ENCODE measurements at places on chromosomes 2 and 18.

DNA sequence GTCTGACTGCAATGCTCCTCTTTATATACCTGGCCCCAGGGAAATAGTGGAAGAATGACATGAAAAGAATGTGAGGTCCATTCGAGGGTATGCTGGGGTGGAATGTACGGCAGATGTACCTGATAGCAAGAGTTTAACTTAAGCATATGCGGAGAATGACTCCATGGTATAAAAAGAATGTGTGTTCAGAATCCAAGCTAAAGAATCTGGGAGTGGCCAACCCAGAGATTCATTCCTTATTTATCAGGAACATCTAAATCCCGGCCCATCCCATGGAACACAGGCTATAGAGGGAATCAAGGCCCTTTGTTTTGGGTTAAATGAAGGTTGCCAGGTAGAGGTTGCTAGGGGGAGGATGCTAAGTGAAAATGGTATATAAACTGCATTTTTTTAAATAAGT is 150.0 kb downstream of the ZNF385B start:
- DNase-seq = no peak

DNA sequence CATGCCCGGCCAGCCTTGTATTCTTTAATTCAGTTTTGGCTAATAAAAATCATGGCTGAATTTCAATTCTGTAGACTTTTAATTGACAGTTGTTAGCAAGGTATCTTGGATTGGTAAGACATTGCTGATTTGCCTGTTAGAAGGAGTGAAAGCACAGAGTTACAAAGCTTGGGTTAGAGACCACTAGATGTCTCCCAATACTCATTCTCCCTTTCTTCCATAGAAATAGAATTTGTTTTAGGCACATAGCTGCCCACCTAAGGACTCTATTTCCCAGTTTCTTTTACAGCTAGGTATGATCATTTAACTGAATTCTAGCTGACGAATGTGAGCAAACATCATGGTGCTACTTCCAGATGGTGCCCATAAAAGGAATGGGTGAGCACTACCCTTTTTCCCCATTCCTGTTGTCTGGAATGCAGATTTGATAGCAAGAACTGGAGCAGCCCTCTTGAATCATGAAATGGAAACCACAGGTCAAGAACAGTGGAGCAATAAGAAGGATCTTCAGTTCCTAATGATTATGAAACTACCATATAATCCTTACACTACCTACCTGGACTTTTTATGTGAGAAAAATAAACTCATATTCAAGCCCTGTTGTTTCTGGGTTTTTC is 17.5 kb downstream of the PECR start:
- DNase-seq = no peak

DNA sequence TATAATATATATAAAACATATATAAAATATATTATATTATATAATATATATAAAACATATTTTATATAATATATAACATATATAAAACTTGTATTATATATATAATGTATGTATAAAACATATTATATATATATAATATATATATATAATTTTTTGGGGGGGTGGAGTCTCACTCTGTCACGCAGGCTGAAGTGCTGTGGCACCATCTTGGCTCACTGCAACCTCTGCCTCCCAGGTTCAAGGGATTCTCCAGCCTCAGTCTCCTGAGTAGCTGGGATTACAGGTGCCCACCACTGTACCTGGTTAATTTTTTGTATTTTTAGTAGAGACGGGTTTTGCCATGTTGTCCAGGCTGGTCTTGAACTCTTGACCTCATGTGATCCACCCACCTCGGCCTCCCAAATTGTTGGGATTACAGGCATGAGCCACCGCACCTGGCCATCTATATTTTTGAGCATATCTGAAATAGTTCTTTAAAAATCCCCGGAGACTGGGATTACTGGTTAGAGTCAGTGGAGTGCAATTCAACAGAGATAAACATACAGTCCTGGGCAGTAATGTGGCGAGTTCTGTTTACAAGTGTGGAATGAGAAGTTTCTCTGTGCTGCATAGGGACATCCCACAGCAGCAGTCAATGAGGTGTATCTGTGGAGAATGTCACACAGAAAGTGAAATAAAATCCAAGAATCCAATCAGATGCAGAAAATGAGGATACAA is 208.4 kb downstream of the MYCN start:
- no peak for DNase-seq

- DNase-seq = peak; percentile 32
Observed at GRCh38 chr2:172281648-172282570, 145.5 kb upstream of the ITGA6 start.

DNA sequence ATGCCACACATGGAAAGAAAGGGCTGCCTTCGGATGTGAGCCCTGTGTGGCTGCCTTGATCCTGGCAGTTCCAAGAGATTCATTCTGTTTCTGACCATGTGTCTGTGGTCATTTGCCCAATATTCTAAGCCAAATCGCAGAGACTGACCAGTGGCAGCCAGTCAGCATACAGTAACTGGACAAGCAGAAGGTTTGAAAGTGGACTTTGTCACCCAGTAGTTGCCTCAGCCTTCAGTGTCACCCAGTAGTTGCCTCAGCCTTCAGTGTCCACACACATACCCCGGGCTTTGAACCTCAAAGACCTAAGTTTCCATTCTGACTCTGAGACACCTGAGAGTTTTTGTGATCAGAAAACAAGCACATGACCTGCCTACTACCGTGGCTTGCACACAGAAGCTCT is 5.0 kb downstream of the RFX8 start:
- DNase-seq = no peak

- DNase-seq = peak; percentile 74
Observed at GRCh38 chr2:42216694-42217093, 47.5 kb downstream of the EML4 start.

DNA sequence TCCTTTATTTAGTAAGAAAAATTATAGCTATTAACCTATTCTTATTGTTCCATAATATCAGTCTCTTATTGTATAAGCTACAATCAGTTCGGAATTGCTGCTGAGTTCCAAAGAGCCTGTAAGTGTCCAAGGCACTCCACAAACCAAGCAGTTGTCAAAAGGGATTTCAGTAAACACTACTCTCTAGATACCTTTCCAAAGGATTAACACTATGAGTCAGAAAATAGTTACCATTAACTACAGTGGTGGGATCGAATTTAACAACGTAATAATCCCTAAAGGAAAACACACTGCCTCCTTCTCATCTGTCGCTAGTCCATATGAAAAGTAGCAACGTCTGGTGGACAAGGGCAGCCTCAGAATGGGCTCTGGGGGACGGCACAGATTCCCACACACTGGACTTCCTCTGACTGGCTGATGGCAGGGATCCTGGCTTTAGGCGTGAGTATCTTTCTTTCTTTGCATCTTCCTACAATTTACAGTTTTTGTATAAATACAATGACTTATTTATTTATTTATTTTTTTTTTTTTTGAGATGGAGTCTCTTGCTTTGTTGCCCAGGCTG is 8.8 kb downstream of the TGFBRAP1 start:
- no peak for DNase-seq

- no peak for DNase-seq
Observed at GRCh38 chr2:240111253-240111652, 24.9 kb downstream of the COPS9 start.

DNA sequence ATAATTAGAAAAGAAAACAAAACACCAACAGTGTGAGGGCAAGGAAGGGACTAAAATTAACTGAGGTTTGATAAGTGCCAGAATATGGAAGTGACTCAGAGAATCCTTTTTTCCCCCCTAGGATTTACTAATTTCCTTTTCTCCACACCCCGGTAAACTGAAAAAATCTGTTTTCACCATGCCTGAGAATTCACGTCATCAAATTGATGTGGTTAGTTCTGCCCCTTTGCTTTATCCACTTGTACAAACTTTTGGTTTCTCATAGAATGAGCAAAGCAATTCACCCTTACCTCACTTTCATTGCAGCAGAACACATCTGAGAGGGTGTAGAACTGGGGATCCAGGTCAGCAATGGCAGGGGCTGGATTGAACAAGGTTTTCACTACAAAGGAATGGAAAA is 57.8 kb downstream of the RBKS start:
- DNase-seq = peak; percentile 23

DNA sequence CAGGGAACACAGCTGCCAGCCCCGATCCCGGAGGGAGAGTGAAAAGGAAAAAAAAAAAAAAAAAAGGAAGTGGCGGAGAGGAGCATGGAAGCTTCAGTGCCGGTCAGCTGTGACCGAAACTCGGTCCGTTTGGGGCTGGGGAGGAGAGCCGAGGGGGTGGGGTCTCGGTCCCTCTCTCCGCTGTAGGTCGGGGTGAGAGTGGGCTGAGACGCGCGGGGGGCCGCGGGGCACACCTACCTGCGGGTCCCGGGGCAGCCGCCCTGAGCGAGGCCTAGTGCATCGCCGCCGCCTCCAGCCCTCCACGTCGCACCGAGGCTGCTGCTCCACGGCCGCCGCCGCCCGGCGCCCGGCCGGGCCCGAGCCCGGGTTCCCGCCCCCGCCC is 536 bp downstream of the VPS54 start:
- peak; percentile 78 for DNase-seq

DNA sequence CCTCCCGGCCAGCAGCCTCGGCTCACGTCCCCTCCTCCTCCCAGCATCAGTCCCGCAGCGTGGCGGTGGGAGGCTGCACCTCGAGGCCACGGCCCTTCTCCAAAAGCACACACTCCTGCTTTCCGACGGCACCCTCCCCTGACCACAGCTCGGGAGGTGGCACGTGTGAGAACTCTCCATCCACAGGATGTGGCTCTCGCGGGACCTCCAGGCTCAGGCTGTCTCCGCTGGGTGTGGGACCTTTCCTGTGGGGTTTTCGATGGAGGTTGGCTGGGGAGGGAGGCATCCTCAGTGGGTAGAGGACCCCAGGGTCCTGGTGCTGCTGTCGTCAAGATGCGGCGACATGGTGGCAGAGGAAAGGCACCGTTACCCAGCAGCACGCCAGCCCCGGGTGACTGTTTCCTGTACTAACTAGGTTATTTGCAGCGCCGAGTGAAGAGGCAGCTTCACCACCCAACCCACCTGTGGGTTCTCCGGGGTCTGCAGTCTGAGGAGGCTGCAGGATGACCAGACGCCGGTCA is 42.8 kb upstream of the KCNG2 start:
- DNase-seq = no peak

- DNase-seq = no peak
Observed at GRCh38 chr2:109614715-109615636, 812 bp downstream of the SOWAHC start.

GRCh38 chr18:60976976-60977375 is 356.3 kb upstream of the CDH20 start:
- DNase-seq = no peak

DNA sequence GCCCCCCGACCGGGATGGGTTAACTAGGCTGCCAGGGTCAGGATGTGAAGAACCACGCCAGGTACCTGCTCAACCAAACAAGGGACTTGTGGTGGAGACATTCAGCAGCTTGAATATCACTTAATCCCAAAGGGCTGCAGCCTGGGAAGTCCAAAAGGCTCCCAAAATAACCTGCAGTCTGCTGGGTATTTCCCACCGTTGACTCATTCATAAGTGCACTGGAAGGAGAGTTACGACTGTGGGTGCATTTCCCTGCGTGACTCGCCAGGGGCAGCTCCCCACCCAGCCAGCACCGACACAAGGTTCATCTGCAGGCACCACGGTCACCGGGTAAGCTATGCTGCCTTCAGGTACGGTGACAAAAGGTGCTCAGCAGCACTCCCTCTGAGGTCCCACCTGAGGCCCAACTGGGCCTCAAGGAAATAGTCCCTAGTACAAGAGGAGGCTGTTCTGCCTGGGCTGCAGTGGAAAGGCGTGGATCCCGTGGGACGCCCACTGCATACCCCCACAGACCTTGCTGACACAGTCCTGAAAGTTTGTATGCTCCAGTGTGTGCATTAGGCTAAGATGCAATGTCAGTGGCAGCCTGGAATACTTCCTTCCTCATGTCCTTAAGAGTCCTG is 86.5 kb downstream of the UXS1 start:
- DNase-seq = no peak

DNA sequence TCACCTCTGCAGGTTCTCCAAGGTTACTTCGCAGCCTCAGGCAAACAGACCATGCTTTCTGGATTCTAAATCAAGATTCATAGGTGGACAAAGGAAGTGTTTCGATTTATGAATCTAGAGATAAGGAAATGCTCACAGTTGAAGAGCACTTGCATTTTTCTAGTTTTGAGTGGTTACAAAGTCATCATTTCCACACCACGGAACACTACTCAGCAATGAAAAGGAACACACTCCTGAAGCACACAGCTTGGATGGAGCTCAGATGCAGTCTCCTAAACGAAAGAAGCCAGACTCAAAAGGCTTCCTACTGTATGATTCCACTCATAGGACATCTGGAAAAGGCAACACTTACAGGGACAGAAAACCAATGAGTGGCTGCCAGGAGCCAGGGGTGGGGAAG is 31.7 kb downstream of the SDC1 start:
- no peak for DNase-seq

DNA sequence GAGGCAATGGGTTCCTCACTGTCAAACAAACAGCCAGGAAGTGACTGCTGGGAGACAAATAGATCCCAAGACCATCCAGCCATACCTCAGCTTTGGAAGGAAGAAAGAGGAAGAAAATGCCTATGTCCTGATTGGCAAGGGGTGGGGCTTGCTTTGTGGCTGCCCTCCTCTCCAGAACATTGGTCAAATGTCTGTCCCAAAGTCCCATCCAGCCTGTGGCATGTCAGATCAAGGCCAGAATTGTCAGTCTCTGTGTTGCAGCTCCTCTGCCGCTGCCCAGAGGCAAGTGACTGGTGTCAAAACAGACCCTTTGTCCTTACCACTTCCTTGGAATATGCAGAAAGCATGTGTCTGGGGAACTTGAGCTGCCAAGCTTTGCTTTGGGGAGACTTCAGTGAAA is 63.0 kb upstream of the SMAD2 start:
- DNase-seq = no peak

DNA sequence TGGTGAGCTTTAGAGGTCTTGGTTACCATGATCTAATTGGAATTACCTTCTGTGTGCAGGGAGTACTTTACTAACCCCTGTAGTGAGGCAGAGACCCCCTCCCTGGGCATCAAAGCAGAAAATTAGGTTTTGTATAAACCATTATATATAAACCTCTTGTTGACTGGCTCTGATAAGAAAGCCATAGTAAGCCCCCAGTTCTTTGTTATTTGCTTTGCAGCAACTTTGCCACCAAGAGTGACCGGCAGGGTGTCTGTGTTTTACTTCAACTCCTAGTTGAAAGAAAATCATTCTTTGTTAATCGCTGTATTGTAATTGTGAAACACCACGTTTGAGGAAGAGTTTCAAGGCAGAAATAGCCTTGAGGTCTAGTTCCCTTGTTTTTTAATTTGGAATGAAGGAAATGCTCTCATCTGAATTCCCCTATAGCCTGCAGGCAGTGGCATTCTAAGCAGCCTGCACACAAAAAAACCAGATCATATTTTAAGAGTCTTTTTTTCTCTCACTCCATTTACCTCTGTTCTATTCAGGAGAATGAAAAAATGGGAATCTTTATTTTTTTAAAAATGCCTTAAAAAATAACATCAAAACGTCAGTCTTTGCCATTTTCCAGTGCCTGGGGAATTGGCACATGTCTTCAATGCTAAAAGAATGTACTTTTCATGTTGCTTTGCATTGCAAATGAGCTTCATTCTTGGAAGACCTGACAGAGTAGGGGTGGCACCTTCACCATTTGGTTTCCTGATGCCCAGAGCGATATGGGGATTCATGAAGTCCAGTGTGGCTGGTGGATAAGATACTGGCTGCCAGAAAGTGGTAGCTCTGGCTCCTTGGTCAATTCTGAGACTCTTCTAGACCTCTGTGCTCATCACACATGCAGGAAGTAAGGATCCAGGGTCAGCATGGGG is 338.1 kb downstream of the SLC4A3 start:
- no peak for DNase-seq

- no peak for DNase-seq
Observed at GRCh38 chr18:9690418-9691188, 17.5 kb upstream of the RAB31 start.

All from suppressor macrophage (primary cell).